T-helper 2 cell treated with Interferon-gamma antibody and Interleukin-4, amounts not matched to agents 5 μg/mL and 100 μg/mL, for 36 hours (primary cell): ENCODE measurements at places on chromosomes 5 and 9.

DNA sequence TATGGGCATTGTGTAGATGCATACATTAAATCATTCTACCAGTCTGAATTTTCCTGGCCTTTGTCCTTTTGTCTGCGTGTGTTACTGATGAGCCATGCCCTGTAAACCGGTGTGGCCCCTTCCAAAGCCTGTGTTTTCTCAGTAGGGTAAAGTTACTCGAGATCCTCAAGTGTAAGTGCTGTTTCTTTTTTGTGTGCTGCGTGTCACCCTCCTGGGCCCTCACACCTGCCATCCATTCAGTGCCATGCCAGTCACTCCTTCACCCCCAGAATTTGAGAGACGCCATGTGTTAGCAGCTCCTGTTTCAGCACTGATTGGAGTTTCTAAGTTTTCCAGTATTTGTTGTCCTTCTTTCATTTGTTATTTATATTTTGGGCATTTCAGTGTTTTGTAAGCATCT lies 288.2 kb downstream of the FANCC start:
- no peak for DNase-seq

GRCh38 chr5:111234125-111234524 lies 9.9 kb downstream of the CAMK4 start:
- DNase-seq: no peak

DNA sequence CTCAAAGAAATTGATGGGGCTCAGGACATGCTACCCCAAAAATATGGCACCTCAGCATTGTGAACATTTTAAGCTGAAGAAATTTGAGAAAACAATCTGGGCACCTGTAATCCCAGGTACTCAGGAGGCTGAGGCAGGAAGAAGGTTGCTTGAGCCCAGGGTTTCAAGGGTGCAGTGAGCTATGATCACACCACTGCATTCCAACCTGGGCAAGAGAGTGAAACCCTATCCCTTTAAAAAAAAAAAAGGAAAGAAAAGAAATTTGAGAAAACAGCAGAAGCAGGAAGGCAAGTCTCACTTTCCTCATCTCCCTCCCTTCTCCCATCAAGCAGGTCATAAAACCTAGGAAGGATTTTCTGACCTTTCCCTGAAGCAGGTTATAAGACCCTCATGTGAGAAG lies 23.6 kb downstream of the TPD52L3 start:
- DNase-seq: no peak

DNA sequence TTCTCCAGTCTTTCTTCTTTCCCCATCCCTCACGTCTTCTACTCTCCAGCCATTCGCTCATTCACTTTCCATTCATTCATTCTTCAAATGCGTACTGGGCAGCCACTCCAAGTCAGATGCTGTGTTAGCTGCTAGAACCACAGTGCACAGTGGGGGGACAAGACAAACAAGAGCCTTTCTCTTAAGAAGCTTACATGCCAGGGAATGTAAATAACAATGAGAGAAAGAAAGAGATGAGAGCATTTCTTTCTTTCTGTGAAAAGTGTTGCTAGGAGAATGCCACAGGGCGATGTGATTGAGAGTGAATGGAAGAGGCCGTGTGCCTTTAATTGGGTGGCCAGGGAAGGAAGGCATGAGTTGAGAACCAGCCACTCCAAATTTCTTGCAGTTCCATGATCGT lies 46.3 kb upstream of the SMIM23 start:
- DNase-seq: no peak

- no peak for DNase-seq
Measured at GRCh38 chr5:32115985-32116384, 58.1 kb downstream of the GOLPH3 start.

DNA sequence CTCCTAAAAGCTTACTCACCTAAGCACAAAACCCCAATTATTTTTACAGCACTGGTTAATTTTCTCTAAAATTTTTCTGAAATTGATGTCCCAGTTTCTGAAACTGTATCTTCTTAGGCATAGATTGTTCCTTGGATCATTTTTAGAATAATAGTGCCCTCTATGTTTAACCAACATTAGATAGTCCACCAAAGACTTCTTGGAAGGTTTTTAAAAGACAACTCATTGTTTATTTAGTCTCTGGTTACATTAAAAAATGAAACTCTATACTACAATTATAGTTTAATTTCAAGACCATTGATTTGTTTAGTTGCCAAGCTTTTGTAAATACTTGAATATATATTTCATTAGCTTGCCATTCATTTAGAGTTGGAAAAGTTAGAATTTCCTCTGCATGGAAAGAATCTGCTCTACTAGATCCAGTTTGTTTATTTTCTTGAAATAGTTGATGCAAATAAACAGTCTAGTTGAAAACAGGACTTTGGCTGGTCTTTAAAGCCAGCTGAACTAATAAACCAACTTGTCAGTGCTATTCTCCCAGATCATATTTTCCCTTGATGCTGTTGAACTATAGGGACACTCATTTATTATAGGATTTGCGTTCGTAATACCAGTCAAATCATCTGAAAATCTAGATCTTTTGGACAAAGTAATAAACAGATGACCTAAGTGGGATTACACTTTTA lies 990.5 kb downstream of the TLE1 start:
- no peak for DNase-seq

GRCh38 chr5:41600731-41601130 lies 90.3 kb upstream of the PLCXD3 start:
- DNase-seq: no peak
